ENCODE measurements at places on chromosomes 2 and 18.

DNA sequence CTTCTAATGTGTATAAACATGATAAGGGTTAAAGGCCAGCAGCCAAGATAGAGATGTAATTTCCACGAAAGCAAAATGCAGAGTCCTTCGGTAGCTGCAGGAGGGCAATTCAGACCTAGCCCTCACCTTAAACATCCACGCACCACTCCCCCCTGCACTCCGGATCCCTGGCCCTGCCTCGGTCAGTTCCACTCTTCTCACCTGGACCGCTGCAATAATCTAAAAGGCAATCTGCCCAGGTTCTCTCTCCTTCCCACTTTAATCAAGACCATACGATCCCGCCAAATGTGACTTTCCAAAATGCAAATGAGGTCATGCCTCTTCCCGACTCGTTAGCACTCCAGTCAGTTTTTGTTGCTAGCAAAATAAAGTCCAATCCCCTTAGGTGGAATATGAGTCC is 485.2 kb downstream of the EIPR1 start:
- DNase-seq = no peak

- DNase-seq = no peak
Observed at GRCh38 chr2:174633623-174633930, 36.0 kb upstream of the WIPF1 start.

- DNase-seq = no peak
Observed at GRCh38 chr18:11040823-11041656, 108.3 kb downstream of the PIEZO2 start.

GRCh38 chr2:225431105-225431863 is 31.8 kb downstream of the NYAP2 start:
- DNase-seq = no peak

GRCh38 chr2:66547118-66547517 is 112.2 kb downstream of the MEIS1 start:
- DNase-seq = no peak

- no peak for DNase-seq
Observed at GRCh38 chr2:226742347-226742746, 57.3 kb downstream of the IRS1 start.

- DNase-seq = no peak
Observed at GRCh38 chr2:71888751-71889445, 258.8 kb downstream of the CYP26B1 start.

- no peak for DNase-seq
Observed at GRCh38 chr18:12770469-12771219, 67.8 kb downstream of the PSMG2 start.

DNA sequence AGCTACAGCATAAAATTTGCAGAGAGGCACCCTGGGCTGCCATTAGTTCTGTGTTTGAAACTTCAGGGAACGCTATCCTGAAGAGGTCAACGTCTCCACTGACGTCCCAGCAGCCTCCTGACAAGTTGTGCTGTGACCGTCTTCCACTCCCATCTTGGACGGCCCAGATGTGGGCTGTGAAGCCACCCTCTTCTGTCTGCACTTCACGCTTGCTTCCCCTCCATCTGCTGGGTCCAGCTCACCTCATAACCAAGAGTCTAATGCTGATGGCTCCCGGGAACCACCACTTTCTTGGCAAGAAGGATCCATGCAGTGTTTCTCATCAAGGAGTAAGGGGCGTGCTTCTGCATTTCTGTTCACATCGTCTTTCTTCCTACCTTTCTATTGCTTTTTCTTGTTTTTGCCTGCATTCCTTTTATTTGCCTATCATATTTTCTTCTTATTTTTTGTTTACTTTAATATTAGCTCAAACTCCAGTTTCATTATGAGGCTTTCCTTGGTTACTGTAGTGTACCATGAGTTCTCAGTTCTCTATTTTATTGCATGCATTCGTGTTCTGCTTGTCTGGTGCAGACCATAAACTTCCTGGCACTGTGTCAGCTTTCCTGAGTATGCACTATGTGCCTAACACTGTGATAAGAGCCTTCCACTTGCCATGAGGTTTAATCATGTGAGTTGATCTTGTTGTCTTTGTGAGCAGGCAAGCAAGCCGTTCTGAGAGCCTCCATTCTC is 631.8 kb upstream of the RAB6C start:
- DNase-seq = no peak

GRCh38 chr2:97994476-97994875 is 1.3 kb downstream of the TMEM131 start:
- no peak for DNase-seq

- DNase-seq = peak; percentile 42
Observed at GRCh38 chr2:46351750-46352138, 54.5 kb downstream of the EPAS1 start.

DNA sequence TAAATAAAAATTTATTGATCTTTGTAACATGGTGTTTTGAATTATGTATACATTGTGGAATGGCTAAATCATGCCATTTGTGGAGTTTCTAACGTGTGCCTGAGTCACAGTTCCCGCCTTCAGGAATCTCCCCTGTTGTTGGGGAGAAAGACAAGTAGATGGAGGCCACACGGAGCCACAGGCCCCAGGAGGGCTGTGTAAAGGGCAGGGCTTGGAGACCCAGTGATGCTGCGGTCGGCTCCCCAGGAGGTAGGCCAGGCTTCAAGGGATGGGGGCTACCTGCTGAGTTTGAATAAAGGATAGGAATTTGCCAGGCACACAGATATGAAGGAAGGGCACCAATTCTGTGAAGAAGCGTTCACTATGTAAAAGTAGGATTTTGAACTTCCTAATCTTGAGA is 257.1 kb downstream of the GBX2 start:
- no peak for DNase-seq

DNA sequence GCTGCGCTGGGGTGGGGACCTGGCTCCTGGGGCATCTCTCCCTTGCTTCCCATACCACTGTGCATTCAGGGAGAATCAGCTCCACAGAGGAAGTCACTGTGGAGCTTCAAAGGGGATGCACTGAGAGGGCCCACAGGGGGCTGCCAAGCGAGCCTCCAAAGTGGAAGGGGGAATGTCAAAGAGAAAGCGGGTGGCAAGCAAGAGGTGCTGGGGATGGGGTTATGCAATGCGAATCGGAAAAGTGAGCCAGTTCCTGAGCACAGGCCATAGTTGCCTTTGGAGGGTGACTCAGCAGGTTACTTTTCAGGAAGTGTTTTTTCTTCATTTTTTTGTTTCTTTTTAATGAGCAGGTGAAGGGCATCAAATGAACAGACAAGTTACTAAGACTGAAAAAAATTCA is 17.6 kb downstream of the PMAIP1 start:
- no peak for DNase-seq
